HT-29 (cell line): ENCODE measurements at places on chromosomes 11 and 22.

- peak; percentile 75 for DNase-seq
These were observed 22.9 kb downstream of the SYTL2 start for GRCh38 chr11:85787809-85788760.

DNA sequence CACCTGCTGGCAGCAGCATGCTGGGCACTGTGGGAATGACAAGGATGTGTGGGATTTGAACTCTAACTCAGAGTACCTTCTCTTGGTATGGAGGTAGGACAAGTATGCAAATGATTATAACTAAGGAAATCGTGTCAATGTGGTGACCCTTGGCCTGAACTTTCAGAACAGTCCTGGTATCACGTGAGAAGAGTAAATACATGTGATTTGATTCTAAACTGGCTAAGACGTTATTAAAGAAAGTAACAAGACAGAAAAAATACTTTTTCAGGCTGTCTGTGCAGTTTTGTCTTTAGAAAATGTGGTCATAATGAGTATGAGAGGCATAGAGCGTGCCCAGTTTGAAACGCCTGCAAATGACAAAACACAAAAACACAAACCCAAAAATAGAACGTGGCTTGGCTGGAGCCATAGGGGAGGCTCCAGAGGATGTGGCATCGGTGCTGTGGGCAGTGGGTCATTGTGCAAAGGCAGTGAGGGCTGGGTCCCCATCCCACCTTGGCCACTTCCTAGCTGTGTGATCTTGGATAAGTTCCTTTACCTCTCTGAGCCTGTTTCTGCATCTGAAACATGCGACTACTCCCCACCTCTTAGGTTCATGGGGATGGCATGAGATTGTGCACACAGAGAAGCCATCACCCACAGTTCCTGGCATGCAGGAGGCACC is 18.4 kb upstream of the IL2RB start:
- DNase-seq, result no peak

DNA sequence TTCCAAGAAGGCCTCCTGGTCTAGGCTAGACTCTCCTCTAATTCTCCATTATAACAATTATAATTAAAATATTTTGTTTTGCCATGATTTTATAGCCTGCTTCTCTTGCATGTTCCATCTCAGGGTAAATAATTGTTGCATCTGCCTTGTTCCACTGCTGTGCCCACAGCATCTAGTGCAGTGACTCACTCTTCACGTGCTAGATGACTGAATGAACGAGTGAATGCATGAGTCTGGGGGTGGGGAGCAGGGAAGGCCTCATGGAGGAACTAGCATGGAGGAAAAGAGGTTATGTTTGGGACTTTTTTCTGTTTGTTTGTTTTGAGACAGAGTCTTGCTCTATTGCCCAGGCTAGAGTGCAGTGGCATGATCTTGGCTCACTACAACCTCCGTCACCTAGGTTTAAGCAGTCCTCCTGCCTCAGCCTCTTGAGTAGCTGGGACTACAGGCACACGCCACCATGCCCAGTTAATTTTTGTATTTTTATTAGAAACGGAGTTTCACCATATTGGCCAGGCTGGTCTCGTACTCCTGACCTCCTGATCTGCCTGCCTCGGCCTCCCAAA is 5.2 kb upstream of the OAF start:
- no peak for DNase-seq

- no peak for DNase-seq
These were observed 39.9 kb downstream of the CLPB start for GRCh38 chr11:72394416-72394815.

GRCh38 chr11:88404391-88404790 is 66.9 kb upstream of the CTSC start:
- DNase-seq, result no peak

- no peak for DNase-seq
These were observed at the start of gene MLC1 for GRCh38 chr22:50085211-50085972. Gene MLC1, minus strand, starts transcription at chr22:50085426. Its CDS starts 524 bp downstream, at chr22:50084902.

- no peak for DNase-seq
These were observed at the start of gene EFEMP2 for GRCh38 chr11:65872586-65873317. Gene EFEMP2, minus strand, starts transcription at chr11:65872800. Its CDS starts 446 bp downstream, at chr11:65872354.

- no peak for DNase-seq
These were observed 27.9 kb upstream of the FZD4 start for GRCh38 chr11:86983021-86983488.

GRCh38 chr11:126637795-126638175 is 282.3 kb downstream of the ST3GAL4 start:
- no peak for DNase-seq
